Thymus (tissue), 14 donors: ENCODE measurements at places on chromosomes 13 and 19. TPM values are rescaled to one million over a fixed set of nuclear protein-coding genes. Genes with fewer than 3 reads are reported as not detected.

AMH gene
- 0.61 TPM for total RNA-seq

PEX11G gene
- total RNA-seq = 3.3 TPM

TEX26 gene
- total RNA-seq = not detected

FPR2 gene
- total RNA-seq = 1.2 TPM

SYNE4 gene
- total RNA-seq = 3.1 TPM

EPS8L1 gene
- 2.3 TPM for total RNA-seq

CEACAM19 gene
- 0.28 TPM for total RNA-seq

FOSB gene
- 6.1 TPM for total RNA-seq

SIGLEC5 gene
- 0.90 TPM for total RNA-seq

SHC2 gene
- total RNA-seq = 1.1 TPM

ZNF98 gene
- total RNA-seq = 0.24 TPM

PRTN3 gene
- 25.2 TPM for total RNA-seq
